Activated B cell treated with CpG ODN at 0.5 μM for 24 hours (primary cell): ENCODE measurements at places on chromosomes 1 and 21. TPM values are rescaled to one million over a fixed set of nuclear protein-coding genes. Genes with fewer than 3 reads are reported as not detected.

GRCh38 chr1:241603731-241604245 is 36.4 kb downstream of the CHML start:
- no peak overlapping the region for H3K27ac ChIP-seq
- peaks cover 53% of the 10 kb centered on the region for H3K4me1 ChIP-seq
- no peaks in the 10 kb centered on the region for H3K27me3 ChIP-seq

DNA sequence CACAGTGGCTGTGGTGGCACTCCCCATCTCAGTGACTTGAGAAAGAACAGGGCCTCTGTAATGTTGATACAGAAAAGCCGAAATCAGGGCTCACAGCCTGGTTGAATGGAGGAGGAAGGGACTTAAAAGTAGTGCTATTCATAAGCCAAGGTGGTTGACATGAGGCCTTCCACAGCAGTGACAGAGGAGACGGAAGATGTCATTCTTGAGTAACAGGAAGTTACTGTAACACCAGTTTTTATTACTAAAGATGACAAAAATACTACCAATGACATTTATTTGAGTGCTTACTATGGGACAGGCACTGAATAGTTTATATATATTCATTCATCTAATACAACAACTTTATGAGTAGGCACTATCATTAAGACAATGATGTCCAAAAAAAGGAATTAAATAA is 52.8 kb upstream of the GNG12 start:
- no peak overlapping the region for H3K27ac ChIP-seq
- no peaks in the 10 kb centered on the region for H3K27me3 ChIP-seq
- no peak for DNase-seq
- H3K4me3 ChIP-seq, result no peak overlapping the region

DNA sequence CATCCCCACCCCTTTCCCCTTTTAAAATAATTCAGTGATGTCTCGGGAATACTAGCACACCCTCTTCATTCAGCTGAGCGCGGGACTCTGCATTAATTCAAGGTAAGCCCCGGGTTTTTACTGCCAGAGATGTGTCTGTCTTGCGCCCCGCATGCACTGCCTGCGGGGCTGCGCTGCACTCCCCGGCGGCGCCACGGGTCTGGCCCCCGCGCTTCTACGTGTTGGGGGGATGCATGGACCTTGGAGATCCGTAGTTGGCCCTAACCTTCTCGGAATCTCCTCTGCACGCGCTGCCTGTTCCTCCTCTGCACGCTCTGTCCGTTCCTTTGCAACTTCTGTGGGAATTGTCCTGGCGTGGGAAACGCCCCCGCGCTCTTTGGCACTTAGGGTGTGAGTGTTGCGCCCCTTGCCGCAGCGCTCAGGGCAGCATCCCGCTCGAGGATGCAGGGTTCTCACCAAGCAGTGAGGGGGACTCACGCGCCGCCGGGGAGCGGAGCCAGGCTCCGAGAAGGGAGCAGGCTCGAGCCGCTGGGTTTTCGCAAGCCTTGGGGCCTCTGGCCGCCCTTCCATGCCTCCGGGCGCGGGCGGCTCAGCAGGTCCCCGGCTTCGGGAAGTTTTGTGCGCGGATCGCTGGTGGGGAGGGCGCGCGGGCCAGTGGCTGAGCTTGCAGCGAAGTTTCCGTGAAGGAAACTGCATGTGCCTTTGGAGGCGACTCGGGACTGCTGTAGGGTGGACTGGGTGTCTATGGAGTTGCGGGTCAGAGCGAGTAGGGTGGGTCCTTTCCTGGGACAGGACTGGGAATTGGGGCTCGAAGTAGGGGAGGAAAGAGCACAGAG is 165.1 kb upstream of the CACNA1E start:
- no peak for DNase-seq
- H3K4me3 ChIP-seq, result no peak overlapping the region
- no peaks in the 10 kb centered on the region for H3K4me1 ChIP-seq
- H3K27ac ChIP-seq, result no peak overlapping the region

- DNase-seq, result no peak
- no peak overlapping the region for H3K27ac ChIP-seq
- no peaks in the 10 kb centered on the region for H3K27me3 ChIP-seq
- no peak overlapping the region for H3K4me3 ChIP-seq
Observed at GRCh38 chr1:206451134-206451686, 19.1 kb upstream of the IKBKE start.

GRCh38 chr1:2979191-2980072 is 41.8 kb upstream of the ACTRT2 start:
- DNase-seq, result peak; percentile 11
- H3K27ac ChIP-seq, result no peak overlapping the region
- no peaks in the 10 kb centered on the region for H3K4me1 ChIP-seq
- H3K27me3 ChIP-seq, result no peaks in the 10 kb centered on the region
- no peak overlapping the region for H3K4me3 ChIP-seq

The SLC9C2 gene
- total RNA-seq, result not detected in 2 replicates

The FCRL1 gene
- 111 and 138 TPM in 2 replicates for total RNA-seq
